Stimulated activated memory B cell treated with anti-CD40 and anti-IgM and Interleukin-4, amounts not matched to agents 10 μg/mL and 1 μg/mL and 100 μg/mL, for 72 hours (primary cell): ENCODE measurements at places on chromosomes 3 and 15.

- no peak for ATAC-seq
Observed at GRCh38 chr15:88242586-88243555, 13.7 kb downstream of the NTRK3 start.

GRCh38 chr3:18740631-18741583 lies 315.8 kb upstream of the SATB1 start:
- peak; percentile 83 for ATAC-seq

DNA sequence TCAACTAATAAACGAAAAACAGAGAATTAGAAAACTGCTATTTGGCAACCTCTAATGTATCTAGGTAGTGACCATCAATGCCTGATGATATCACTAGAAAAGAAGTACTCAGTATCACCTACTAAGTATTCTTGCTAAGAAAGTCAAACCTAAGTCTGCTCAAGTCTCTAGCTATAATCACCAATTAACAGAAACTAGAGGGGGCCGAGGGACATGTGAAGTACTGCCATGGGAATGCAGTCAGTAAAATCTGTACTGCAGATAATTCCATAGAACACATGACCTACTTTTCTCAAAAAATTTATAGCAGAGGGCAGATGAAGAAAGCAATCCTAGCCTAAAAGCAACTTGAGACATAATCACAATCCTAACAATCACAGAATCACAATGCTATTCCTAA lies 51.4 kb downstream of the CPEB1 start:
- no peak for ATAC-seq

DNA sequence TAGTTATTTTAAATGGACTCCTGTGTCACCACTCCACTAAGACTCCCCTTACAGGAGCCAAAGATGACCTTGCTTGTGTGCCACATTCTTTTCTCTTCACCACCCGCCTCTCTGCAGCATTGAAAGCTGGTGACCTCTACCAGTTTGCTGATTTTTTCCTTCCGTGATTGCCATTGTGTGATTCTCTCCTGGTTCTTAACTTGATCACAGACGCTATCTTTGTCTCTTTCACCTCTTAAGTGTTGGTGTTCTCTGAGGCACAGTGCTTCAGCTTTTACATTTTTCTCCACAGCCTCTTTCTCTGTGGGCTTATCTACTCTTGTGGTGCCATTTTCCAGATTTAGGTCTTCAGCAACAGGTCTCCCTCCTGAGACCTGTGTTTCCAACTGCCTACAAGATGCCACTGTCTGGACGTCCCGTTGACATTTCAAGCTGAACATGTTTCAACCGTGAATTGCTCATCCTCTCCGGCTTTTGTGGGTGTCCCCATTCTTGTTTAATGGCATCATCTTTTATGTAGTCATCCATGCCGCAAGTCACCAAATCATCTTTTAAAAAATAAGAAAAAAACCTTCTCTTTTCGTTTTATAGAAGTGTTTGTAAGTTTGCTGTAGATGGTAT lies 26.5 kb downstream of the IQGAP1 start:
- no peak for ATAC-seq

DNA sequence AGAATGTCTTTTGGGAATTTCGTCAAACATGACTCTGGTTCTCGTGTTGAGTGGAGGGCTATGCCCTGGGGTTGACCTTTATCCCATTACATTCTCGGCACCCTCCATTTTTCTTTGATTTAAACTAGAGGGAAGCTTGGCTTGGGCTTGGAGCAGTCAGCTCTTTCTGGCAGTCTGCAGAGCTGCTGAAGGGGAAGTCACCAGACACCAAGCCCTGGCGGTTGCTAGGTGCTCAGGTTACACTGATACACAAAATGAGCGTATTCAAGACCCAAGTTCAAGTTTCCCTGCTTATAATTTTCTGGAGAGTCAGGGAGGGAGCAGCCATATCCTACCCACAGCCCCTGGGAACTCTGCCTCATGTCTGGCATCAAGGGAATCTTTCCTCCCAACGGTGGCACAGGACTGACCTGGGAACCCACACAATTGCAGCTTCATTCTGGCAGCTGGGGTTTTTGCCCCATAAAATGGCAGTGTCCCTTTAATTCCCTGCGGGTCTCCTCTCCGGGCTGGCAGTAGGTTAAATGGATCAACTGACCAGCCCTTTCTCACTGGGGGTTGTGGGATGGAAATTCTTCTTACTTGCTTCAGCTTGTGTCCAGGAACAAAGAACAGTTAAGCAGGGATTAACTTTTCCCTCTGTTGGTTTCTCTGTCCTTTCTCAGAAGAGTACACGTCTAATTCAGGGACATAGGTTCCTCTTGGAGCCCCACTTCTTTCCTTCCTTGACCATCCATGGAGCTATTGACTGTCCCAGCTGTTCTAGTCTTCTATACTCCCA lies 110.0 kb upstream of the DLG1 start:
- no peak for ATAC-seq

GRCh38 chr3:4981294-4981664 lies 2.0 kb downstream of the BHLHE40 start:
- no peak for ATAC-seq

GRCh38 chr15:81259760-81260298 lies 63.1 kb downstream of the IL16 start:
- no peak for ATAC-seq

DNA sequence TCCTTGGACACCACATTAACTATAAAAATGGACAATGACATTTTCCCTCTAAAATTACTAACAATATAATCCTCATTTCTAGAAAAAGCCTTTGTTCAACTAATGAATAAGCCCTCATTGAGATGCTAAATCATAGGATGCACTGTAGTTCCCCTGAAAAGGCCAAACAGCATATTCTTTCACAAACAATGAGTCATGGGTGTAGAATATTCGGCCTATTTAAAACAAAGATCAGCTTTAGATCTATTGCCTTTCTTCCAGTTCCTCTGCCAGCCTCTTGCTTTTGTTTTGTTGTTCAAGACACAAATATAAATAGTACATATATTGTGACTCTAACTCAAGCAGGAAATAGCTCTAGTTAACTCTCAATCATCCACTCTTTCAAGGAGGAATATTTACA lies 82.5 kb downstream of the ADAM10 start:
- ATAC-seq, result no peak

DNA sequence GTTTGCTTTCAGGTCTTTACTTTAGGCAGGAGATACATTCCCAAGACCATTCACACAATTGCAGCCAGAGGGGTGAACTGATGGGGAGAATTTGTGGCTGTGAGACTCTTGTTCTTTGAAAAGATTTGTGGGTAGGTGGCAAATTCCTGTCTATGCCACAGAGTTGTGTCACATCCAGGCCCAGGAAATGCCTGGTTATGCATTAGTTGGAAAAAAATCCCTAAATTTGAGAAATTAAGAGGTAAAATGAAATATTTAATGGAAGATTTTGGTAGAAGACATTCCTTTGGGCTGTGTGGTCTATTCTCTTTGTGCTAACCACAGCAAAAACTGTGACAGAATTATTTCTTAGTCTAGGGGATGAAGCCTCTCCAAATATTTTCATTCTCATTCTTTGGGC lies 28.8 kb downstream of the SAMMSON start:
- no peak for ATAC-seq

- no peak for ATAC-seq
Observed at GRCh38 chr3:72633121-72633520, 215.1 kb downstream of the SHQ1 start.

DNA sequence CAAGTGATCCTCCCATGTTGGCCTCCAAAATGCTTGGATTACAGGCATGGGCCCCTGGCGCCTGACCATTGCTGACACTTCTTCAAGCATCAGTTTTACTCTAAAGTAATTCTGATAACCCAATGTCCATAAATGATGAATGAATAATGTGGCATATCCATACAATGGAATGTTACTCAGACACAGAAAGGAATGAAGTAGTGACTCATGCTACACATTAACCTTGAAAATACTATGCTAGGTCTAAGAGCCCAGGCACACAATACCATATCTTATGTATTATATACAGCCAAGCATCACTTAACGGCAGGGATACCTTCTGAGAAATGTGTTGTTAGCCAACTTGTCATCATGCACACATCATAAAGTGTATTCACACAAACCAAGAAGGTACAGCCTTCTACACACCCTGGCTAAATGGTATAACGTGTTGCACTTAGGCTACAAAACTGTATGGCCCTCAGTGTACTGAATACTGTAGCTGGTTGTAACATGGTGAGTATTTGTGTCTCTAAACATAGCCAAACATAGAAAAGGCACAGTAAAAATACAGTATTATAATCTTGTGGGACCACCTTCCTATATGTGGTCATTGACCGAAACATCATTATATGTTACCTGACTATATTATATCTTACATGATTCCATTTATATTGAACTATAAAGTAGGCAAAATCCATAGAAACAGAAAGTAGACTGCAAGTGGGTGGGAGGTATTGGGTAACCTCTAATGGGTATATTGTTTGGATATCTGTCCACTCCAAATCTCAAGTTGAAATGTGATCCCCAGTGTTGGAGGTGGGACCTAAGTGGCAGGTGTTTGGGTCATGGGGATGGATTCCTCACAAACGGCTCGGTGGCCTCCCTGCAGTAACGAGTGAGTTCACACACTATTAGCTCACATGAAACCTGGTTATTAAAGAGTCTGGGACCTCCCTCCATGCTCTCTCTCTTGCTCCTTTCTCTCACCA lies 31.4 kb downstream of the MKRN2 start:
- no peak for ATAC-seq

DNA sequence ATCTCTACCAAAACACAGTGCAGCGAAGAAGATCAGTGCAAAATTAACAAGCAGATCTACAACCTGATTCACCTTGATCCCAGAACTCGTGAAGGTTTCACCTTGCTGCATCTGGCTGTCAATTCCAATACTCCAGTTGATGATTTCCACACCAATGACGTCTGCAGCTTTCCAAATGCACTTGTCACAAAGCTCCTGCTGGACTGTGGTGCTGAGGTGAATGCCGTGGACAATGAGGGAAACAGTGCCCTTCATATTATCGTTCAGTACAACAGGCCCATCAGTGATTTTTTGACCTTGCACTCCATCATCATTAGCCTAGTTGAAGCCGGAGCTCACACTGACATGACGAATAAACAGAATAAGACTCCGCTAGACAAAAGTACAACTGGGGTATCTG lies 13.2 kb downstream of the FEM1B start:
- no peak for ATAC-seq

DNA sequence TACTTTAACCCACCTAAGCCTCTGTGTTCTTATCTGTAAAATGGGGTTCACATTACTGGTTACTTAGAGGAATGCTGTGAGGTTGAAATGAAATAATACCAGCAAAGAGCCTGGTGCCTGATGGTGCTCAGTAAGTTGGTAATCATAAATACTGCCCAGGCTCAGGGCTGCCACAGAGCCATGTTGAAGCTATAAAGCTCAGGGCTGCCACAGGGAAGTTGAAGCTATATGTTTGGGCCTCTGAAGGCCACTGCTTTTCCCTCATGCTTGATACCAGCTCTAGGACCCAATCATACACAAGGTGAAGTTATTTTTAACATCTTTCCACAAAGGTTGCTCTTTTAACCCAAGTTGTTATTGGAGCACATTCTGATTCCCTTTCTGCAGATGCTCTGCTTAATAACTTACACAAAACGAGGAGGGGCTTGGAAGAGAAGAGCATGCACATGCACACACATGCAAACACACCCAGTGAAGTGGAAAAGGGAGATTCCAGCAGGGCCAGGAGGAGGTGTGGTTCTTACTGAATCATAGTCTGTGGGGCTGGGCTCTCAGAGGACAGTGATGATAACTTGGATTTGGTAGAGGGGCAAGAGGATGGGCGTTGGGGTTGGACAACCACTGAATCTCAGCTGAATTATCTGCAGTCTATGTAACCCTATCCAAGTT lies 17.4 kb downstream of the PARP14 start:
- peak; percentile 99 for ATAC-seq

- ATAC-seq, result no peak
Observed at GRCh38 chr3:181265750-181266333, 276.3 kb upstream of the DNAJC19 start.

DNA sequence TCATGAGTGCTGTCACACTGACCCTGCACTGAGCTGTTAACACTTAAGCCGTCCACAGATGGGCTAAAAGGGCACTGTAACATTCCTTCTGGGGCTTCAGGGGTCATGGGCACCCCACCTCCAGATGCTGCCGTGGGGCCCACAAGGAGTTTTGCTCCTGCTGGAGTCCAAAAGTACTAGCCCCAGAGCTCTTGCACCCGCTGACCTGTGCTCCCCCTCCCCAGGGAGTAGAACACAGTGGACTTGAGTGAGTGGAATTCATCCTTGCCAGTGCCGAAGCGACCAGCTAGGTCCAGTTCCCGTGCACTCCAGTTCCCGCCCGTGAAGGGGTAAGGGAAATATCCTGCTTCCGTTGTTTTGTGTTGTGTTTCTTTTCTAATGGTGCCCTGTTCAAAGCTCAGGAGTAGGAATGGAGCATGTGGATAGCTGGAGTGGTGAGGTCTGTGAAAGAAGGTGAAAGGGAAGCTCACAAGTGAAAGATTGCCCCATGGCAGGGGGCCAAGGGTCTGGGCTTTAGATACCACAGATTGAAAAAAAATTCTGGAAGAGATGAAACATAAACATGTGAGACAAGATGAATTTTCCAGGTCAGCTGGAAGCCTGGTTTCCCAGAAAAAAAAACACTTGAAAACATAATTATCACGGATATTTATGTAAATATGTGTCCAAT lies 36.6 kb downstream of the SLCO2A1 start:
- ATAC-seq, result no peak

GRCh38 chr3:169998668-169999131 lies 32.1 kb downstream of the SEC62 start:
- peak; percentile 45 for ATAC-seq

GRCh38 chr3:71454512-71455403 lies 128.8 kb downstream of the FOXP1 start:
- ATAC-seq, result peak; percentile 34

DNA sequence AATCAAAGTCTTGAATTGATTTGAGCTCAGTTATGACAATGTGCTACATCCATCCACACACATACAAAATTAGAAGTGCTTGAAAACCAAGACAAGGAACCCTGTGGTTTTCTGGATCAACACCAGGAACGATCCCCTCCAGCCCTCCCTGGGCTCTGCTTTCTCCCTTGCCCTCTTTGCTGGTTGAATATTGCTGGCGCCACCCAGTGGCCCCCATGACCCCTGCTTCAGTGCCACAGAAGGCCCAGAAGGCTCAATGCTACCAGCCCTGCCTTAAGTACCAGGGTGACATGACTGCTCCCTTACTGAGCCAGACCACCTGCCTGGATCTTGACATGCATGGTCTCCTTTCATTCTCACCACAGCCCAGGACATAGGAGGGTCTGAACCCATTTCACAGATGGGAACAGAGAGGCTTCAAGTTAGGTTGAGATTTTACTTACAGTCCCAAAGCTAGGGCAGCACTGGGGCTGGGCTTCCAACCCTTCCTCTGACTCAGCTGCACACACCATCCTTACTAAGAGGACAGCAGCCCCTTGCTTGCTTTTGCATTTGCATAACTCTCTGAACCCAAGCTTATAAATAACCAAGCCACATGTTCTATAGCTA lies 15.0 kb downstream of the IL12A start:
- peak; percentile 83 for ATAC-seq

- ATAC-seq, result no peak
Observed at GRCh38 chr15:41919201-41919820, 25.5 kb upstream of the SPTBN5 start.

GRCh38 chr3:169607949-169608348 lies 55.6 kb downstream of the MECOM start:
- ATAC-seq, result no peak

GRCh38 chr3:160885791-160886286 lies 129.8 kb downstream of the PPM1L start:
- peak; percentile 85 for ATAC-seq
